ENCODE measurements at places on chromosomes 11 and 22.

GRCh38 chr11:26285608-26286007 lies 46.3 kb upstream of the ANO3 start:
- DNase-seq: no peak

DNA sequence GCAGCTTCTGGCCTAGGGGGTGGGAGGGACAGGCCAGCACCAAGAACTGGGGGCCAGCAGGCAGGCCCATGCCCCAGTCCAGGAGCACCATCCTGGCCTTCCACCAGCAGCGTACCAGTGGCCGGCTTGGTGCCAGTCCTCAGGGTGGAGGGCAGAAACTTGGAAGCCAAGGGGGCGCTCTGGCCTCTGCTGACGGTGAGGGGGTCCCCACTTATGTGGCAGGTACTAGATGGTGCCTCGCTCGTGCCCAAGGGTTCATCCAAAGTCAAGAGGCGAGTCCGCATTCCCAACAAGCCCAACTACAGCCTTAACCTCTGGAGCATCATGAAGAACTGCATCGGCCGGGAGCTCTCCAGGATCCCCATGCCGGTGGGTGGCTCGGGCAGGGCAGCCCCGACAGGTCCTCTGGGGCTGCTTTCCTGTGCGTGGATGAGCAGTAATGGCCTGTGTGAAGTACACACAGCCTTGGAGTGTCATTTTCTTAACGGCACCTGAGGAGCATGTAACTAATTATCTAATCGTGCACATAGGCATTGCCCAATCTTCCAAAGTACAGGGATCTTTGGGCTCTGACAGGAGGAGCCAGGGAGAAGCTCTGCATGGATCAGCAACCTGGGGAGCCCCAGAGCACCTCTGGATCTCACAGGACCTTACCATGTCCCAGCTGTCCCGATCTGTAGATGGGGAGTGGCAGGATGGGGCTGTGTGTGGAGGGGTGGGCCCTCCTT lies 79.1 kb downstream of the MORC2 start:
- DNase-seq: no peak

DNA sequence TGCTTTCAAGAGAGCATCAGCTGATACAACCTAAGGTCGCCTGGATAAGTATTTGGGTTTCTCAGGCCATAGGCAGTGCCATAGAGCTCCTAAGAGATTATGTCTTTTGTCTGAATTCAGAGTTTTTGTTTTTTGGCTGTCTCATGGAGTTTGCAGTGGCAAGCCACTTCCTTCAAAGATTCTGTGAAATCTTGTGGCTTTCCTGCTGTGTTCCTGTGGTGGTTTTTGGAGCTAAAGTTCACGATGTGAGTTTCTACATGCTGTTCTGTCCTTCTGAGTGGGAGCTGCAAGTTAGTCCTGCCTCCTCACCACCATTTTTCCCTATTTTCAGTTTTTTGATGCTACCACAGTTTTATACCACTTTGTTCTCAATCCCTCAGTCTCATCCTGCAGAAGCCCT lies 111.4 kb downstream of the COMMD9 start:
- DNase-seq: no peak

DNA sequence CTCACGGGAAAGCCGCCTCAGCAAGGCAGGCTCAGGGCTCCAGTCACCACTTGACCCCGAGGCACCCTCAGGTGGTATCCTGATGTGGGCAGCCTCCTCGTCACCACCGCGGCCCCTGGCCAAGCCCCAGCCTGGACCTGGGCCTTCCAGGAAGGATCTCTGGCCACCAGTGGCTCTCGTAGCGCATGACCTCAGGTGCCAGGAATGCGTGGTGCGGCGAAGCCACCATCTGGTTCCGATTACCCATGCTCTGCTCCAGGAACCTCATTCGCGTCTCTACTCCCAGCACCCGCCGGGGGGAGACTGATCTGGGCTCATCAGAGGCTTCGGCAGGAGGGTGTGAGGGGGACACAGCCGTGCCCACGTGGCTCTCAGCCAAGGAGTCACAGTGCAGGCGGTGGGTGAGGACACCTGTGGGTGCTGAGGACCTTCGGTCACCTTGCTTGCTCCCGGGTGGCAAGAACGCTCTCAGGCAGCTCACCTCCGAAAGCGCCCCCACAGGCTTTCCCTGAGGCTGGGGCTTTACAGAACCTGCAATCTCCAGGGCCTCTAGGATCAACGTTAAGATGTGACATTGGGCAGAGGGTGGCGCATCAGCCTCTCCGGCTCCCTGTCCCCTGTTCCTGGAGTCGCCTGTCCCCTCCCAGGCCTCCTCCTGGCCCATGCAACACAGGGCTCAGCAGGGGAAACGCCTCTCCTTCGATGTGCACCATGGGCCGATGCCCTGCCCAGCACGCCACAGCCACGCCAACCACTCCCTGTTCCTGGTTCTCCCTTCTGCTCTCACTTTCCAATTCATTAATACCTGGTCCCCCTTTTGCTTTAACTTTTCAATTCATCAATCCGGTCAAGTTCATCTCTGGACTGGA lies 39.0 kb downstream of the TBX1 start:
- no peak for DNase-seq

- no peak for DNase-seq
Measured at GRCh38 chr11:56706486-56706885, 7.6 kb downstream of the OR9G1 start.

DNA sequence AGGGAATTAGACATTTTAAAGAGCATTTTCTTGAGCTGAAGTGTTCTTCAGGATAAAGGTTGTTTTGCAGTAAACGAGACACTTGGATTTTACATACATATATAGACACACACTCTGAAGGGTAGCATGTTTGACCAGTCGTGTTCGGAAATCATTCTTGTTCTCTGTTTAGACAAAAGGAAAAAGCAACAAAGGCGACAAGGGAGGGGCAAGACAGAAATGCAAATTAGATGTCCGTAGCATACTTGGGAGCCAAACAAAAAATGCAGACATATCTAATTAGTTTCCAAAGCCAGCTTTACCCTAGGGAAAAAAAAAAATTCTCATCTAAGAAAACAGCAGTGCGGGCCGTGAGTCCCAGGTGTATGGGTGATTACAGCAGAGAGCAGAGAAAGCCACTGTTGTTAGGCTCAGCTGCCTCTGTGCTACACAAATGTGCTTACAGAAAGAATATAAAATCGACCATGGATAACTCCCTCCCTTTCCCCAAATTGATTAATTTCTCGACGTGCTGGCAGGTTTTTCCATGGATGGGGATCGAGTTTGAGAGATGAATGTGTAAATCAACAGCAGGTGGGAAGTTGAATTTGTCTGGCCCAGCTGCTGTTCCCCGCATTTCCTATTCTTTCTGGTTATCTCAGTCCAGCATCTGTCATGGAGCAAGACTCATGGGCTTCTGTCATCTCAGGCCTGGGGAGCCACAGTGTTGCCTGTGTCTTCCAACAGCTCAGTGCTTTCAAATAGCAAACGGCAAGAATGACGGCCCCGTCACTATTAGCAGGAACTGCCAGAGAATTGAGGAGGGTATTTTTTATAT lies 176.5 kb upstream of the TTC12 start:
- no peak for DNase-seq

GRCh38 chr22:44413211-44413610 lies 84.8 kb downstream of the RTL6 start:
- no peak for DNase-seq

DNA sequence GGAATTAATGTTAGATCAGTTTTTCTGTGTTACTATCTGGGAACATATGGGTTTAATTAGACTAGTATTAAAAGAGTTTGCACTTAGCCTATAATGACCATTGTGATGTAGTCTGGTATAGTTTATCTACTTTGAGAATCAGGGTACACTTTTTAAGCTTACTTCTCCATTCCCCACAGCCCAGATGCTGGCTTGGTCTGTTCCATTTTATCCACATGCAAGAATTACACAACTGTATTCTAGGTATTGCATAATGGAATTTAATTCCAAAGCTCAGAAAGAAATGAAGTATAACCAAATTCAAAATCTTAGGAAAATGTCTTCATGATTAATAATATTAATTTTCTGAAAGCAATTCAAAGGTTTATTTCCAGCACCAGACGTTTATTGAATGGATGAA lies 122.2 kb upstream of the PDGFD start:
- DNase-seq: no peak

DNA sequence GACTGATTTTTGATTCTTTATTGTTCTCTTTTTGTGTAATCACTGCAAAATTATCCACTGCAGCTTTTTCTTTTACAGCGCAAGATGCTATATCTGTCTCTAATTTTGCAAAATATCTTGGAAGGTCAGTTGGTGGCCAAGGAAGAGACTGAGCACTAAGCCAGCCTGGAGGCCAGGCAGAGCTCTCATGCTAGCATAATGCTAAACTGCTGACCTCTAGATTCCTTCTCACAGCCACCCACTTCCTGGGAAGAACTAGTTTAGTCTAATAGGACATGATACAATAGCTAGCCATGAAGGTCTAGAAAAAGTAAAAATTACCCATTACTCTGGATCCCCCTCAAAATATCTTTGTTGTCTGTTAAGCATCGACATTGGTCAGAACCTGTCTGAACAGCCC lies 227.2 kb upstream of the ARHGAP20 start:
- no peak for DNase-seq

DNA sequence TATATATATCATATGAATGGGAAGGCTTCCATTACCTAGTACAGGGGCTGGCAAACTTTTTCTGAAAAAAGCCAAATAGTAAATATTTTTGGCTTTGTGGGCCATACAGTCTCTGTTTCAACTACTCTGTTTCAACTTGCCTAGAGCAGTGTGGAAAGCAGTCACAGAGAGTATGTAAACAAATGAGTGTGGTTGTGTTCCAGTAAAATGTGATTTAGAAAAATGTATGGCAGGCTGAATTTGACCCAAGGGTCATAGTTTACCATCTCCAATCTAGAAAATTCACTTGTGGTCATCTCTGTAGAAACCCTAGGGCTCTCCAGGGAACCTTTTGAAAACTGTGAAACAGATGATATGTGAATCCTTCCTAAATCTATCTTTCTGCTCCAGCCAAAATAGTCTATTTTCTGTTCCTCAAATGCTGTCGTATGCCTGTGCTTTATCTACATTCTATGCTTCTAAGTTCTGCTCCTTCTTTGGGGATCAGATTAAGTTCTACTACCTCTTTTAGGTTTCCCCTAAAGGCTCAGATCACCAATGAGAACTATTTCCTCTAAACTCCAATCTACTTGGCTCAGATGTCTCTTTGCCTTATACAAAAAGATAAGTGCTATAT lies 356.2 kb downstream of the METTL15 start:
- DNase-seq: no peak

- DNase-seq: no peak
Measured at GRCh38 chr11:121967131-121967704, 148.8 kb downstream of the BLID start.

DNA sequence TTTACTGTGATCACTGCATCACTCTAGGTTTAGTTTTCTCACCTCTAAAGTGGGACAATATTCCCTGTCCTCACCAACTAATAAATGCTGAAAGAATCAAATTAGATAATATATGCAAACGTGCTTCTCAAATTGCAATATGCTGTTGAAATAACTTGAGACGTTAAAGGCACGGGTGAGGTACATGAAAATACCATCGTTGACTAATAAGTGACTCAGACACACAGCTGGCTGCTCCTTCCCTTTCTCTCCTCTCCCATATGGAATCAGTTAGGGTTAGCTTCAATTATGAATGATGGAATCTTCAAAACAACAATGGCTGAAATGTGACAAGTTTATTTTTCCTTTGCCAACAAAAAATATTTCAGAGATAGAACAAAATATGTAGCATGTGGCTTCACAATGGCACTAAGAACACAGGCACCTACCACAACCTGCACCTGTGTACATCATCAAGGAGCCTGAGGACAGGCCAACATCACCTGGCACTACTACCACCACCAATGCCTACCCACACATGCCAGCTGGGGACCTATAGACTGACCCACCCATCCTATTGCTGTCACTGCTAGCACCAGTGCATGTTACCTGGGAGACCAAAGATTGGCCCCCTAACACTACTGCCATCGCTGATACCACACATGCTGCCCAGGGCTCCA lies 13.7 kb downstream of the GDPD4 start:
- no peak for DNase-seq

DNA sequence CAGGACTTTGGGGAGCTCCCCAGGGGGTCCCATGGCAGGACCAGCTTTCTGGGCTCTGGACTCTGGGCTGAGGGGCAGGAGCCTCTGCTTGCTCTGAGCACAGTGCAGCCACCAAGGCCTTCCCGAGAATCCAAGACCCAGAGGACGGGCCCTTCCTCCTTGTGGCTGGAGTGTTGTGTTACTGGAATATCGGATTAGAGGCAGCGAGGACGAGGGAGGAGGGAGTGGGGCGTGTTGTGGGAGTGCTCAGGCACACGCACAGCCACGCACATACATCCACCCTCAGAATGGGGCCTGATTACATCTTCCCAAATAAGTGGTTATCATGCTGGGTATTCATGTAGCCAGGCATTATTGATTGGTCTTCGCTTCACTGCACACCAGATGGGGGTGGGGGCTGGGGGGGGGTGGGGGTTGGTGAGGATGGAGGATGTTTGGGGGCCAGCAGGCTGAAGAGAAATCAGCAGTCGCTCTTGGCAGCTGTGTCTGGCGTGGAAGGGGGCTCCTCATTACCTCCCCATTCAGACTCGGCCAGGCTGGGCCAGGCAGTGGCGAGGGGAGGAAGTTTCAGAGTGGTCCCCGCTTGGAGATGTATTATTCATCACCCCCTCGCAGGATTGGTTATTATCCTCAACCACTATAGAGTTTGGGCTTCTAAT lies 120.9 kb downstream of the ST3GAL4 start:
- DNase-seq: no peak

DNA sequence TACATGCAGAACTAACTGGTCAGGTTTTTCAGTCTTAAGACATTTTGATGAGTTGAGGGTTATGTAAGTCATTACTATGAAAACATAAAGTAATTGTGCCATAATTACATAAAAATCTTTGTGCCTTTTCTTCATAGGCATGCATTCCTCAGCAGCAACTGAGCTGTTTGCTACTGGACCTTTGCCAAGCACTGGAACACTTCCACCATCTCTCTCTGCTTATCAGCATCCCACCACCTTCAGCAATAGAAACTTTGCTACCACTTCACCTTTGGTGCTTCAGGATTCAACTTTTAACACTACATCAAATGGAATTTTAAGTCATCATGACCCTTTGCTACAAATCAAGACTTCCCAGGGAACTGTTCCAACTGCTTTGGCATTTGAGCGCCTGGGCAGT lies 39.0 kb downstream of the QSER1 start:
- DNase-seq: no peak

GRCh38 chr11:126385991-126386728 lies 30.7 kb downstream of the ST3GAL4 start:
- DNase-seq: no peak

DNA sequence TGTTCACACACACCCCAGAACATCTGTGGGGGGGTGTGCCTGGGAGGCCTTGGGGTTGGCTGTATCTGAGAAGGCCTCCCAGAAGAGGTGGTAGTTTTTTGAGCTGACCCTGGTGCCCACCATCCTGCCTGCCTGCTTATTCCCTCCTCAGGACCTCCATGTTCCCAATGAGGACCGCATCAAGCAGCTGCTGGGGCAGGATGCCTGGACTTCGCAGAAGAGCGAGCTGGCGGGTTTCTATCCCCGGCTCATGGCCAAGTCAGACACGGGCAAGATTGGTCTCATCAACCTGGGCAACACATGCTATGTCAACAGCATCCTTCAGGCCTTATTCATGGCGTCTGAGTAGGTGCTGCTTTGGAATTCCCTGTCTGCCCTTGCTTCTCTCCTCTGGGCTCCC lies 17.0 kb downstream of the USP35 start:
- no peak for DNase-seq
